K562 (cell line): ENCODE measurements at places on chromosomes 7 and 10.

- no peak for DNase-seq
Observed at GRCh38 chr10:113518415-113518814, 34.4 kb upstream of the HABP2 start.

GRCh38 chr7:24740871-24741270 lies 16.4 kb downstream of the GSDME start:
- no peak for DNase-seq

DNA sequence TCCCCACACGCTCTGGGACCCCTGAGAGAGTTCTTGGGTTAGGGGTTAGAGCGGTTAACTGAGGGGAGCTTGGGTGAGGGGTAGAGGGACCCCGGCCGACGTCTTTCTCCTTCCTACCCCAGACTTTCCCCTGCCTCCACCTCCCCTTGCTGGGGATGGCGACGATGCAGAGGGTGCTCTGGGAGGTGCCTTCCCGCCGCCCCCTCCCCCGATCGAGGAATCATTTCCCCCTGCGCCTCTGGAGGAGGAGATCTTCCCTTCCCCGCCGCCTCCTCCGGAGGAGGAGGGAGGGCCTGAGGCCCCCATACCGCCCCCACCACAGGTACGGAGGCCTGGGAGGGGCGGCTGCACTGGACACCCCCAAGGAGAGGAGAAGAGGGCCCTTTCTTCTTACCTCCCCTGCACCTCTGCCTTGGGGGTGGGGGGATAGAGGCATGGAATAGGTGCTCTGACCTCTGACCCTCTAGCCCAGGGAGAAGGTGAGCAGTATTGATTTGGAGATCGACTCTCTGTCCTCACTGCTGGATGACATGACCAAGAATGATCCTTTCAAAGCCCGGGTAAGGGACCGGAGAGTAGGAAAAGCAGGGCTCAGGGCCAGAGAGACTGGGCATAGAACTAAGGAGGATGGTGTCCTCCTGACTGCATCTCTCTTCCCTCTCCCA lies 1.1 kb downstream of the ZYX start:
- peak; percentile 75 for DNase-seq

DNA sequence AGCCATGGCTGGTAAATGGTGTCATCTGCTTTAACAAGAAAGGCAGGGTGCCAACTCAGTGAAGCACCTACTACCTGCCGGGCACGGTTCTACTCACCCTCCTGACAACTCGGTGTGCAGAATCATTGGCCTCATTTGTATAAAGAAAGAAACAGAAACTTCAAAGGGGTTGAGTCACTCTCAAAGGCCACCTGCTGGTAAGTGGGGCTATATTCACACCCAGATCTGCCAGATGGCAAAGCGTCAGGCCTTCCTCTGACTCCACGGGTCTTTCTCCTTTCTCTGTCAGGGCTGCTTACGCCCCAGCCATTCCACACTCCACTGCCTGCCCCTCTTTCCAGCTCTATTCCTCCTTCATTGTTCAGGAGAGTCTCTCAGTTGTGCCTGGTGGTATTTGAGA lies 309.2 kb downstream of the GFRA1 start:
- DNase-seq = no peak
